Activated CD4-positive, alpha-beta T cell treated with anti-CD3 and anti-CD28 coated beads, Interleukin-2, amount 50 U/mL, for 16 hours (primary cell): ENCODE measurements at places on chromosomes 7 and 10.

DNA sequence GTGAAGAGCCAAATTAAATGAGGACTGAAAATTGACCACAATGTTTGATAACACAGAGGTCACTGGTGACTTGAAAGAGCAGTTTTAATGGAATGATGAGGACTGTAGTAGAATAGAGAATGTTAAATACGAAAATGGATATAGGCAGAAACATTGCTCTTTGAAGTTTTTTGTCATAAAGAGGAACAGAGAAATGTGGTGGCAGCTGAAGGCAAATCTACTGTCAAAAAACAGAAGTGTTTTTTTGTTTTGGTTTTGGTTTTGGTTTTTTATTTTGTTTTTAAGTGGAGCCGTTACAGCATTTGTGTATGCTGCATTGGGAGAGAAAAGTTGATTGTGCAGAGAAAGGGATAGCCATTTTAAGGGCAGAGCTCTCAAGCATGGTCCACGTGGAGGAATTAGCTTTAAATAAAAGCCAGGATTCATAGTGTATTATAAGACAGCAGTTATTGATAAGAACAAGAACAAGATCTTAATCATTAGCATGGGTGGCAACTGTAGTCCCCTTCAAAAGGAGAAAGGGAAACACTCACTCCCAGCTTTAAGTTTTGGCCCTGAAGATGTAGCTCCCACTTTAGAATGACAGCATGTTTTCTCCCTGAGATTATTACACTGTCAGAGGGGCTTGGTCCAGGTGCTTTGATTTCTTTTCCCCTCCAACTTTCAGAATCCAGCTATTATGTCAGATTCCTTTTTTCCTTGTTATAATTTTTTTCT, 156.7 kb upstream of the BET1 start:
- DNase-seq = no peak

GRCh38 chr10:9848981-9849380, 1168.7 kb upstream of the CELF2 start:
- no peak for DNase-seq

GRCh38 chr7:26101361-26102151, 50.4 kb upstream of the NFE2L3 start:
- DNase-seq = no peak

DNA sequence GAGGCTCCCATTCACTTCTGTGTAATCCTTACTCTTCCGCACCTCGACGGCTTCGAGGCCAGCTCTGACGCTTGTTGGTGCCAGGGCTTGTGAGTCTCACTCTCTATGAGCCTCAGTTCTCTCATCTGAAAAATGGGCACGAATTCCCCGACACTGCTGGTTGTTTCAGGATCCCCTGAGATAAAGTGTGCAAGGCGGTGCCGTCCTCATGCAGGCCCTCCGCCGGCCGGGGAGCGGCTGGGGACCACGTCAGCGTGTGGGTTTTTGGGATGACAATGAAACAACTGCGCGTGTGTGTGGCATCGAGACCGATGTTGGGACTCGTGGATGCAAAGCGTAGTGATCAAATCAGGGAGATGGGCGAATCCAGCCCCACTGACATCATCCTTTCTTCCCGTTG, 75.6 kb downstream of the FOXL3 start:
- DNase-seq = no peak

GRCh38 chr7:41065663-41066062, 637.2 kb downstream of the INHBA start:
- no peak for DNase-seq

DNA sequence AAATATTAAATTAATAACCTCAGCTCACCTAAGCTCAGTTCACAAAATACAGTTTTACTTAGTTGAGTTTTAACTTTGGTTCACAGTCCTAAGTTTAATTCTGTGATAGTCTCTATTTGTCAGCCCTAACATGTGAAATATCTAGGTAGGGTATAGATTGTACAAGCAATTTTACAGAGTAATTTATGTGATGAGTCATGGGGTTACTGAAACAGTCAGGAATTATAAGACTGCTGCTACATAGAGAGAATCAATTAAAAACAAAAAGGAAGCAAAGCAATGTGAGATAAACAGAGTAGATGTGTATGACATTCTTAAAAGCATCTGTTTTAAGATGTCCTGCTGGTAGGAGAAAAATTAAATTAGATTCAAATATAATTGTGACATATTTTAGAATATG, 1018.2 kb upstream of the KCND2 start:
- DNase-seq = no peak

- DNase-seq = no peak
These were observed 13.3 kb upstream of the ZNF273 start for GRCh38 chr7:64889686-64890162.

DNA sequence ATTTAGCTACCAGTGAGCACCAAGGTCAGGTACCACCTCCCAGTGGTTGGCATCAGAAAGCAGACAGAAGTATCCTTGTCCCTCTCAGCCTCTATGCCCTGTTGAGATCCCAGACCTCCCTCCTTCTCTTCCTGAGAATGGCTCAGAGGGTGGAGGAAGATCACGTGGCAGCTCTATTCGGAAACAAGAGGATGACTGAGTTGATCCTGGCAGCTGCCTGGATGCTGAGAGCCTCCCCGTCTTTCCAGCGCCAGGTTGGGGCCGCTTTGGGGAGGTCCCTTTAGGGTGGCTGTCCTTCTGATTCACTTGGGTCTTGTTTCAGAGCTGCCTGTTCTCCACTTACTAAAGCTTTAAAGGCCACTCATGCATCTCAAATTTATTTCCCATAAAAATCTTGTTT, 36.9 kb upstream of the NPFFR1 start:
- no peak for DNase-seq

GRCh38 chr7:128427289-128427891, 17.6 kb upstream of the IMPDH1 start:
- DNase-seq = peak; percentile 60

DNA sequence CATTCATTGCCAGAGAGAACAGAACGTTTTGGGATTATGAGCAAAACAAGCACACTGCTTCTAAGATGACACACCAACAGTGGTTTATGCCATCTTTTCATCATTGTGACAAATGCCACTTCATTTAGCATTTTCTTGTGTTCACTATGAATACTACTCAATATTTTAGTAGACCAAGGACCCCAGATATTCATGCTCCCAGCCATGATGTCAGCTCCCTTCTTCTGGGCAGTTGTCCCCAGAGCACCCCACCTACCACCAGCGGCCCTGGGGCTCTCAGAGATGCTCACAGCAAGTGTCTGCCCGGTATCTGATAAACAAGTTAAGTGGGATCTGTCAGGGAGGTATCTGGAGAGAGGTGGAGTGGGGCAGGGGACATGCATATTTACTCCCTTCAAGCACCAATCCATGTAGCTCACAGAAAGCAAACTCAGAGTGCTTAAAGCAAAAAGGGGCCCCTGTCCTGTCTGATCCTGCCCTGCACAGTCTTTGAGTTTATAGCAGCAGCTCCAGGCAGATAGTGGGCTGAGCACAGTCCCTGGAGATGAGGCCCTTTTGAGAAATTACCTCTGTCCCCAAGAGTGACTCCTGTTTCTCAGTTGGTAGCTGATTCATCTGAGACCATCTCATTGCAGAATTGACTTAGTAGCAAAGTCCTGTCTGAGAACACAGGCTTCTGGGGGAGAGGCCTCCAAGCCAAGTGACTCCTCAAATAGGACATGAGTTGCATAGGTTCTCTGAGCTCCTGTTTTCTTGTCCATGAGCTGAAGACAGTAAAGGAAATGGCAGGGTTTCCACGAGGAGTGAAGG, 281.8 kb upstream of the KLF6 start:
- peak; percentile 41 for DNase-seq

DNA sequence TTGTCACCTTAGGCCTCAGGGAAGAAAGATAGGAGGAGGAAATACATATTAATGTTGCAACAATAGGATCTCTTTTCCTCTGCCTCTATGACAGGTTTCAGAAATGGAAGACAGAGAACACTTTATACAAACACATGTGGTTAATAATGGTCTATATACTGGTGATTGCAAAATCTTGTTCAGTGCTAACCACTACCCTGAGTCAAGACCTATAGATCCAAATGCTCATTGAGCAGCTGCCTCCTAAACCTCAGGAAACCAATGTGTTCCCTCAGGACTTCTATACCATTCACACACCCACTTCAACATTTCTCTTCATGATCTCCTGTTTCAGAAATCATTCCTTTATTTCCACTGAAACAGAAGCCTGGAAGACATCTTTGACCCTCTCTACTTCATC, 32.5 kb upstream of the VWDE start:
- no peak for DNase-seq

- no peak for DNase-seq
These were observed 94.8 kb downstream of the KIAA1217 start for GRCh38 chr10:24303522-24304310.

DNA sequence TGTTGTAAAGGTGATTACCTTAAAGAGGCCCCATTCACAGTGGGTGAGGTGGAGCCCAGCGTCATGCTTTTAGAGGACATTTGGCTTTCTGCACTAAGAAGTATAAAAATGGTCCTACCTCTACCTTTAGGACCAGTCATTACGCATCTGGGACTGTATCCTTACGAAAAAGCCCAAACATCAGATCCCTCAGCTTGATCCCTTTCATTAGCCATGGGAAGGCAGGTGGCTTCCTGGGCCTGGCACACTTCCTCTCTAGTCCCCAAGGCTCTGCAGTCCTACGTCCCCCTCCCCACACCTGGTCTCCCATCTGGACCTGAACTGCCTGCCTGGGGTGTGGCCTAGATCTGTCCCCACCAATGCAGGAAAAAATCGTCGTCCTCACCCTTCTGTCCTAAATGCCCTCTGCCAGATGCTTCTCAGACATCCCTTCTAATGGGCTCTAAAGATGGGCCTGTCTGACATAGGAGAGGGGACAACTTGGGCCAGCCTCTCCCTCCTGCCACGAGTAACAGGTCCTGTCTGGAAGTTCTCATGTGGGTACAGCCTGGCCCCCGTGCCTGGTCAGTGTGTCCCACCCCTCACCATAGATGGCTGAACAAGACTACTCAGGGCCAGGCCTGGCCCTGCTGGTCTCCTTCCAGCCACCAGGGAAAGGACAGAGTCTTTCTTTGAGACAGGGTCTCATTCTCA, 11.8 kb upstream of the SLC18A3 start:
- DNase-seq = no peak

DNA sequence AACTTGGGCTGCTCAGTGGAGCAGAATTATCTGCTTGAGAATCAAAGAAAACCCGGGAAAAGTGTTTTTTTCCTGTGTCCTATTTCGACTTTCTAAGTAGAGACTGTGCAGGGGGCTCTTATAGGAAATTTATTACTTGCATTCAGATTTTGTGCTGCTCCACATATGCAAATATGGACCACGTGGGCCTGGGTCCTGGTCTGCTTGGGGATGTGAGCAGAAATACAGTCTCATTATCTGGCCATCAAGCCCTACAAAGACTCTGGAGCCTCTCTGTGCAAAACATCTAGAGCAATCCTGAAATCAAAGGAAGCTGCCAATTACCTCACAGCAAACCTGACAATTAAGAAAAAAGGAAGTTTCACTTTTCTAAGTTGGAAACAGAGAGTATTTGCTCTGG, 216.9 kb downstream of the LRMDA start:
- no peak for DNase-seq

GRCh38 chr7:28037220-28038010, 143.2 kb downstream of the JAZF1 start:
- DNase-seq = peak; percentile 92

DNA sequence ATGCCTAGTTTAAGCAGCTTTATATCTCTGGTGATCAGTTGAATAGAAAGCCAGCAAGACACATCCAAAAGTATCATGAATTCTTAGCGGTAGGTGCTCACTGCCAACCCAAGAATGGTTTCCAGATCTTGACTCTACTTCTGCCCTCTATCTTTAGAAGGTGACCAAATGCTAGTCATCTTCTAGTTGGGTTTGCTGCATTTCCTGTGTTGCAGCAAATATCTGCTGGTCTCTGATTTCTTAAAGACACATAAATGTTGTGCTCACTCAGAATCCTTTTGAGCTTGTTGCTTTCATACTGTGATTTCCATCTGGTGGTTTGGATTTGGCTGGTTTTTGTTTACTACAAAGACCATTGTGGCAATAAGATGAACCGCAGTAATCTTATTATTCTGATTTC, 2.2 kb downstream of the CDC123 start:
- peak; percentile 45 for DNase-seq

- DNase-seq = no peak
These were observed 584 bp upstream of the ZMIZ1 start for GRCh38 chr10:79068203-79068561.

- DNase-seq = no peak
These were observed 88.5 kb downstream of the AVL9 start for GRCh38 chr7:32583791-32584190.

GRCh38 chr7:3979611-3980299, 678.7 kb downstream of the SDK1 start:
- DNase-seq = no peak

DNA sequence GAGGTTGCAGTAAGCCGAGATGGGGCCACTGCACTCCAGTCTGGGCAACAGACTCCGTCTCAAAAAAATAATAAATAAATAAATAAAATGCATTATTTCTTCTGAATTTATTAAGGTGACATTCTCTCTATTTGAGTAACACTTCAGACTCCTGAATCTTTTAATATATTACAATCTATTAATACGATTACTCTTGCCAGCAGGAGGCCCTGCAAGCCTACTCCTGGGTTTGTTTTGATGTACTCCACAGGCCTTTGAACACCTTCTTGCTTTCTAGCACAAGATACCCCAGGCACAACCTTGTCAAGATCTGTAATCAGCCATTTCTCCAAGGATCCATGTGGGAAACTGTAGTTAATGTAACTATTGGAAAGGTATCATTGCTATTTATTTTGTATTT, 63.5 kb downstream of the COBL start:
- DNase-seq = no peak

DNA sequence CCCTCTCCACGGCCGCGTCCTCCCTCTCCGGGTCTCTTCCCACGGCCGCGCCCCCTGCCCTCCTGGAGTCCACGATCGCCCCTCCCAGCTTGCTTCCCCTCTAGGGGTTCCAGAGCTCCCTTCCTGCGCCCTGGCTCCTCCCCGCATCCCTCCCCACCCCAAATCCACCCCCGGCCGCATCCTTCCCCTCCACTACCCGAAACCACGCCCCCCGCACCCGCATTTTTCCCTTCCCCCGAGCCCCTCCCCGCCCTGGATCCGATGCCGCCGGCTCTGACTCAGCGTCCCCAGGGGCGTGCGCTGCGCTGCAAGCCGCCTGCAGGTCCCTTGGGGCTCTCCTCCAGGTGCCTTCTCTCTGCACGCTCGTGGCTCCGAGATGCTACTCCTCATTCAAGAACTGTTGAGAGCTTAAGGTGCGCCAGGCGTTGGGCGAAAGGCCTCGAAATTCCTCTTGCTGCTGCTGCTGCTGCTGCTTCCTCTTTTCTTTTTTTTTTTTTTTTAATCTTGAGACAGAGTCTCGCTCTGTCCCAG, 372 bp upstream of the TMEM130 start:
- peak; percentile 55 for DNase-seq

GRCh38 chr10:109022417-109023049, 900.8 kb downstream of the XPNPEP1 start:
- no peak for DNase-seq

DNA sequence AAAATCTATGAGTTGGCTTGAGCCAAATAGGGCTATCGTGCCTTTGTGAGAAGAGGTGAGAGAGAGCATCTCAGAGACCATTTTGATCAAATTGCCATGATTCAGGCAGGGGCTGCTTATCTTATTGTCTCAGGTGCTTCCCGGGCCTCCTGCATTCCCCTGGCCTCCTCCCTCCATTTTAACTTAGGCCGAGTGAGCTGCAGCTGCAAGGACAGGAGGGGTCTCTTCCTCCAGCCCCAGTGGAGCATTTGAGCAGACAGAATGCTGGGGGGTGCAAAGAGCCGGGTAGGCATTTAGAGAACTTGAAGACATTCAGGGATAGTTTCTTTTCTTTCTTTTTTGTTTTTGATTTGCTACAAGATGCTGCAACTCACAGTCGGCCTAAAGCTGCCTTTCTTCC, 59.0 kb downstream of the BUB3 start:
- DNase-seq = no peak
